AG08395 (cell line): ENCODE measurements at places on chromosomes 5 and 9.

DNA sequence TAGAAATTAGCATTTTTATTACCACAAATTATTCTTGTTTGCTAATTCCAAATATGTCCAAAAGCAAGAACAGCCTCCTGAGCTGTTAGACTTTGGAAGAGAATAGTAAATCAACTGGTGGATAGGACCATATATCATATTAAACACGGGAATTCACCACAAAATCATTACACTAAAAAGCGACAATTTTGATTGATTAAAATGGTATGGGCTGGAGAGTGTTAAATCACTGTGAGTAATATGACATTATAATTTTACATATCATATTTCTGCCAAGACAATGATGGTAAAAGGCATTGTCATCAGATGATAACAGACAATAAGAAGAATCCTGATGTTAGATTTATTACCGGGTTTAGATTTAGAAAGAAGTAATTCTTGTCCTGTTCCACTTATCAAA, 107.2 kb upstream of the ARRDC3 start:
- DNase-seq, result no peak

- DNase-seq, result no peak
Observed at GRCh38 chr9:85949586-85950335, 8.8 kb downstream of the NAA35 start.

GRCh38 chr5:99243111-99243510, 314.3 kb upstream of the CHD1 start:
- no peak for DNase-seq

- DNase-seq, result no peak
Observed at GRCh38 chr5:75277463-75277862, 40.8 kb upstream of the ANKRD31 start.

DNA sequence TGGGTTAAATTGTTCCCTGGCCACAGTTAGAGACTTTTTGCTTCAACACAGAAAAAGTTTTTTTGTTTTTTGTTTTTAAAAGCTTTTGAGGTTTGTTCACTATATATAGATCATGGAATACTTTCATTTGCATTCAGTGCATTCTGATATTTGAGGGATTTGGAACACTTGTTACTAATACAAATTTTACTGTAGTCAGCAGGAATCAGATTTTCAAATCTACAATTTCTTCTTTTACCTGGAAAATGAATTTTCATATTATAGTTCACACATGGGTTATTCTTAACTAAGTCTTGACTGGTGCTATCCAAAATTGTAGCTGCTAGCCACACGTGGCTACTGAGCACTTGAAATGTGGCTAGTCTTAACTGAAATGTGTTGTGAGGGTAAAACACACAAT, 142.0 kb downstream of the RMI1 start:
- DNase-seq, result no peak

DNA sequence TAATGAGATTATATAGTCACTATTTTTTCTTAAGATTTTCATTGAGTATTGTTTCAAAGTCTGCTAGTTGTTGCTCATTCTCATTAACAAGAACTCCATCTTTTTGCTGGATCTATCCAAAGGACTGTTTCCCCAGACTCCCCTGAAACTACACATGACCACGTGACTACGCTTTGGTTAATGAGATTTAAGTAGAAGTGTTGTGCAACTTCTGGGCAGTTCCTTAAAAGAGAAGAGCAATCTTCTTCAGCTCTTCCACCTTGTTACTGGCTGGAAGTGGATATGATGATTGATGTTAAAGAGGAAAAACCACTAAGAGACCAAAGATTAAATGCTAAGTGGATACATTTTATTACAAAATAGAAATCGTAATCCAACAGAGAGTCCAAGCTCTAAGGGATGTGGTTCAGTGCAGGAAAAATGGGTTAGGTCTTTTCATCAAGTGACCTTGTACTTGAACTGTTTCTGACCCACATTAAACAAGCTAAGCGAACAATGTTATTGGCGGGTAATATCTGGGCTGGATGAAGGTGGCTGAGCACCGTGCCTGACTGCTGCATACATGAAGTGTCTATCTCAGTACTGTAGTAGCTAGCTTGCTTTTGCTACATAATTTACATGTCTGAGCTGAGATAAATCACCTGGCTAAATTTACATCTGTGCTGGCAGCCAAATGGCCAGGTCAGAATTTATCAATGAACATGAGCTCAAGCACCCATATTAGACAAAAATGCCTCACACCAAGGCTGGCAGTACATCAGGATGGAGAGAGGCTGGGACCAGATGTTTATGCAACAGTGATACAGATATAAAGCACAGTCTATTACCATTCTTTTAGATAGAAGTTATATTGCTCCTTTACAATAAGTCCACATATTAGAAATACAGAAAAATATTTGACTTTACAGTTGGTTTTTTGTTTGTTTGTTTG, 7.5 kb upstream of the CTNNAL1 start:
- no peak for DNase-seq

DNA sequence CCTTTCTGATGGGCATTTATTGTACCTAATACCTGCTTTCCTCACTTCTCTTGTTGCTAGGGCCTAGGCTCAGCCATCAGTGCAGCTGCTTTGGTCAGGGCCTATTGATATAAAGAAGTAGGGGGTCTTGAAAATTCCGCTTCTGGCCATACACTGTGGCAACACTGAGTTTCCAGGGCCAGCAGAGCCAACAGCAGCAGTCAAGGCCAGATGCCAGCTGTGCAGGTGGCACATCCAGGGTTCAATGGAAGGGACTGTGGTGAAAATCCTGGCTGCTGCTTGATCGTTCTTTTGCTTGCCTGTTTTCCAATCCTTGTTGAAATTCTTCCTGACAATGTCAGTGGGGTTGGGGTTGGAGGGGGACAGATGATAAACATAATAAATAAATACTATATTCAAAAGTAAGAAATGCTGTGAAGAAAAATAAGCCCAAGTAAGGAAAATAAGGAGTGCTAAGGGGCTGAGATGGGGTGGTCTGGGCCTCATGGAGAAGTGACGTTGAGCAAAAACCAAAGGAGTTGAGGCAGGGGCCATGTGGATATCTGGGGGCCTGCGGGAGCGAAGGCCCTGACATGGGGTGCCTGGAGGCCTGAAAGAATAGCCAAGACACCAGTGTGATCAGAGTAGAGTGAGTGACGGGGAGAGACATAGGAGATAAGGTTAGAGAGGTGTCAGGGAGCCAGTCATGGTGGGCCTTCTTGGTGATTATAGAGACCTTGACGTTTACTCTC, 91.0 kb upstream of the ALDH1B1 start:
- no peak for DNase-seq

DNA sequence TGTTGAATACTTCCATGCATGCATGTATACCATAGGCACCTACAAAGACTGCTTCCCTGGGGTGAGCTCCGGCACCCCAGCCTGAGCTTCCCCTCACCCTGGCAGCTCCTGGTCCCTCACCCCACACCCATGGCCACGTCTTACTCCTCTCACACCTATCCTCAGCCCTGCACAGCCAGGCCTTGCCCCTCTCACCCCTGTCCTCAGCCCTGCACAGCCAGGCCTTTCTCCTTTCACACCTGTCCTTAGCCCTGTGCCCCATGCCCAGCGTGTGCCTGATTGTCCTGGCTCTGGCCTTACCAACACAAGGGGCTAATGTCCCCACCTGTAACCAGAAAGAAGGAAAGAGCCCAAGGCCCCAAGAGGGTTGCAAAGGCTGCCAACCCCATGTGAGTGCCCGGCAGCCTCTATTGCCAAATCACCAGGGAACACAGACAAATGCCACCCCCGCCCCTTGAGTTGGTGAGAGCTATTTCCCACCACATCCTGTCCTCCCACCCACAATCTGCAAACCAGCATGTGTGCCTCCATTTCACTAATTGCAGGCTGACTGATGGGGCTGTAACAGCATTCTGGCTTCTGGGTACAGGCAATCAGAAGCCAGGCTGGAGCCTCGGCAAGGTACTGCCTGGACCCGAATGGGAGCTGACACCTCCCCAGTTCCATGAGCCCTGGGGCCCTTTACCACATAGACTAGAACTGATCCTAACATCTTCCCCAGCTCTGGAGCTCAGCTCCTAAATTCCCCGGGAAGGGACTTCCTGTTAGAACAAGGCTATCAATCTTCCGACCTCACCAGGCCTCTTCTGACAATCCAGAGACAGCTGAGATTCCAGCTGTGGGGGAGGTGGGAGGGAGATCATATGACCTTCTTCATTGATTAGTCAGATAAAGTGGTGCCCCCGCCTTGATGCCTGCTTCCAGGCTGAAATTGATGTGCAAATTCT, 78.2 kb downstream of the FAM114A2 start:
- no peak for DNase-seq

GRCh38 chr9:124456341-124457078, 6.3 kb downstream of the ADGRD2 start:
- no peak for DNase-seq

GRCh38 chr5:173399851-173400250, 71.6 kb upstream of the STC2 start:
- DNase-seq, result no peak

- no peak for DNase-seq
Observed at GRCh38 chr5:139863361-139863760, 67.8 kb downstream of the PSD2 start.

GRCh38 chr5:177439518-177440053, 7.0 kb upstream of the PRR7 start:
- no peak for DNase-seq

DNA sequence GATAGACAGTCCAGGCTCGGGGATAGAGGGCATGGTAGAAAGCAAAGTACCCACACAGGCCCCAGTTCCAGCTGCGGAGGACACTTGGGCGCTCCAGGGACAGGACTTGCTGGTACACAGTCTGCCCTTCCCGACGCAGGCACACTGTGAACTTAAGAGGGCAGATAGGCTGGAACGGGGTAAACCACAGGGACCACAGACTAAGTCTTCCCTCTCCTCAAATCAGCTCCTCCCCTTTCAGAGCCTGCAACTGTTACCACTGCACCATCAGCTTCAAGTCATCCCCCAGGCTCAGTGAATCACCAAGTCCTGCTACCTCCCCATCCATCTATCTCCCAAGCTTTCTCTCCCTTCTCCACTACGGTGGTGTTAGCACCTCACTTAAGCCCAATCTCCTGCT, 7.3 kb downstream of the GBA2 start:
- no peak for DNase-seq

- DNase-seq, result no peak
Observed at GRCh38 chr5:39414426-39414825, 10.4 kb downstream of the DAB2 start.

- DNase-seq, result no peak
Observed at GRCh38 chr5:150608991-150609390, 31.5 kb upstream of the SYNPO start.

GRCh38 chr9:5825223-5825622, 7.7 kb downstream of the ERMP1 start:
- DNase-seq, result no peak

GRCh38 chr5:32358611-32359010, 45.9 kb upstream of the MTMR12 start:
- no peak for DNase-seq

DNA sequence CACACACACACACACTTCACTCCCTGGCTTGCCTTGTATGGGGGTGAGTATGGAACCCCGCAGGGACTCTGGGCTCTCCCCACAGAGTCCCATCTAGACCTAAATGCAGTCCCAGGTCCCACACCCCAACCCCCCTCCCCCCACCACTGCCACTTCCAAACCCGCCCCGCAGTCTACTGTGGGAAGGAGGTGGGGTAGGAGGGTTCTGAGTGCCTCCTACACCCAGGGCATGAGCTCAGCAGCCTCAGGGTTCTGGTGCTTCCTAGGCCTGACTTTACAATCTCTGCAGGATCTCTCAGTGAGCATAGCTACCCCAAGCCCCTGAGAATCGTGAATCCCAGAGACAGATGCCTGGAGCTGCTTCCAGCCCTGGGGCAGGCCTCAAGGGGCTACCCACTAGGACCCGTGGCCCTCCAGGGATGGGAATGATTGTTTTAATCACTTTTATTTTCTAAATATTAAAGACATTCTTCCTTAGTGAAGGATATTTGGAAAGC, 1.5 kb upstream of the NACC2 start:
- DNase-seq, result no peak

GRCh38 chr5:17234374-17234773, 16.9 kb downstream of the BASP1 start:
- DNase-seq, result no peak

- DNase-seq, result no peak
Observed at GRCh38 chr9:14006386-14007187, 307.4 kb downstream of the NFIB start.

DNA sequence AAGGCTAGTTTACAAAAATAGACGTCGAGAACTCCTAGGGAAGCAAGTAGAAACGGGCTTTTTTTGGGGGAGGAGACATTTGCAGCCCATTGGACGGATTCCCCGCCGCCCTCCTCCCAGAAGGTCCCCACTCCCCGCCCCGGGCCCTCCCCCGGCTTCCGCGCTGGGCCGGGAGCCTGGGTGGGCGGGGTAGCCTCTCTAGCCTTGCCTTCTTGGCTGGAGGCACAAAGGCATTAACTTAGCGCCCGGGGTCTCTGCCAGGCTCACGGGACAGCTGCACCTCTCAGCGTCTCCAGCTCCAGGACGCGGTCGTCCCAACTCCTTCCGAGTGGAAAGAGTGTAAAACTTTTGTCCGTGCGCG, at the start of gene DMRTA1:
Gene DMRTA1, plus strand, starts transcription at position 236 of the 361 bp plus-strand sequence. CDS start 242 bp downstream, outside the sequence.
- peak; percentile 64 for DNase-seq

GRCh38 chr5:42960506-42960905, 79.6 kb downstream of the ANXA2R start:
- DNase-seq, result no peak

- no peak for DNase-seq
Observed at GRCh38 chr9:8604201-8604600, 804.6 kb upstream of the DMAC1 start.

DNA sequence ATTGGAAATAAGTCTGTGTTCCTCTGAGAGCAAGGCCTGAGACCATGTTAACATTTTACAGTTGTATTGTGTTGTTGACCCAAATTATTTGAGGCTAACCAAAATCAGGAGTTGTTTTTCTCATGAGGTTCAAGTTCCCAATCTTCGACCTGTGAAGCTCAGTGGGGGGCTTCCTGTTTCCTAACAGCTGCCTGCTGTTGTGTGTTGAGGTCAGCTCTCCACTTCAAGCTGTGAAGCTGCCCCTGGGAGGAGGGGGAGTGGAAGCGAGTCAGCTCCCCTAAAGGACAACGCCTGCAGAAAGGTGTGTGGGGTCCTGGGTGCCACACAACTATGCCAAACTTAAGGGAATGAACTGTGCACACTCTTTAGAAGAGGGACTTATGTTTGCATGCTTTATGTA, 295.5 kb downstream of the IRX1 start:
- DNase-seq, result no peak

DNA sequence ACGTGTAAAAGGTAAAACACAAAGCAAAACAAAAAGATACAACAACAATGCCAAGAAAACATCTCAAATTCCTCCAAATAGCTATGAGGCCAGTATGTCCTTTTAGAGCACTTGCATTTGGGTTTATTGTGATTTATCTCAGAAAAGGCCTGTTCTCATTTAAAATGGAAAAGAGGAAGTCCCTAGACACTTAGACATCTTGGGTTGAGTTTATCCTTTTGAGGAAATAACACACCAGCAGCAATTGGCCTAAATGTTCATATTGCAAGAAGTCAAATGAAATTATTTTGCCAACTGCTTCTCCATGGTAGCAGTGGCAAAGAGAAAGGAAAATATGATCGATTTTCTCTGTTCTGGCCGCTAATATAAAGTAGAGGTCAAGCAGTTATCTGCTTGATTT, 43.6 kb upstream of the TRMT10B start:
- no peak for DNase-seq
